PC-3 (cell line): ENCODE measurements at places on chromosomes 6 and 20. TPM values are rescaled to one million over a fixed set of nuclear protein-coding genes. Genes with fewer than 3 reads are reported as not detected.

DNA sequence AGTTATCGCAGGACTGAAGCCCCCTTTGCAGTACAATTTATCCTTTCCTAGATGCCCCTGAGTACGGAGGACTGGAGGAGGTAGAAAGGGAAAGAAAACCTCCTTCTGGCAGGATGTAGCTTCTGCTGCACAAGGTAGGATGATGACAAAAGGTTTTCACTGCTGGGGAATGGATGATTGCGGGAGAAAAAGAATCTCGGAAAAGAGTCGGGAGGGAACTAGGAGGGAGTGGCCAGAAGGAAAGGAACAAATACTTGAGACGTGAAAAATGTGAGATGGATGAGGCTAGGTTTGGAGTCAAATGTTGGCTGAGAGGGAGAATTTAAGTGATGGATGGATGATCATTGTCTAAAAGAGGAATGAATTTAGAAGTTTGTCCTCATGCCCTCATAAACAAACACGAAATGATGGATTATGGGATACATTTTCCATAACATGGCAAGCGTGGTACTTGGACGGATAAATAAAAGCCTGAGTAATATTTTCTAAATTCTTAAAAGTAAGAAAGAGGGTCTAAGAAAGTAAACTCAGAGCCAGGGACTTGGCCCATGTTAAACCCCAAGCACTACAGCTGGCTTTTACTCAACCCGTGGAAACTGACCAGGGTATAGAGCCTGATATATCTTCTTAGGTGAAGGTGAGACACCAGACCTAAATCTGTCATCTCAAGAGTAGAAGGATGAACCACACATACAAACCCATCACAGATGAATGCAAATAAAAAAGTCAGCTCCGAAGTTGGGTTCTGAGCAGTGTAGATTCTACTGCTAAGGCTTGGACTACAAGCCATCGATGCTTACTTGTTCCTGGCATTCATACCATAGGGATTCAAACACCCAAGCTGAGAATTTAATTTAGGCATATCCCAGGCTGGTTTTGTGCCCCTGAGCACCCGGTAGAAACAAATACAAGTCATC is 72.4 kb downstream of the HFE start:
- peaks cover 21% of the 10 kb centered on the region for H3K4me1 ChIP-seq
- DNase-seq, result peak; percentile 49
- H3K36me3 ChIP-seq, result peaks cover 9% of the 10 kb centered on the region; the same call in 1 of the 2 replicates
- no peaks in the 10 kb centered on the region for H3K27me3 ChIP-seq

DNA sequence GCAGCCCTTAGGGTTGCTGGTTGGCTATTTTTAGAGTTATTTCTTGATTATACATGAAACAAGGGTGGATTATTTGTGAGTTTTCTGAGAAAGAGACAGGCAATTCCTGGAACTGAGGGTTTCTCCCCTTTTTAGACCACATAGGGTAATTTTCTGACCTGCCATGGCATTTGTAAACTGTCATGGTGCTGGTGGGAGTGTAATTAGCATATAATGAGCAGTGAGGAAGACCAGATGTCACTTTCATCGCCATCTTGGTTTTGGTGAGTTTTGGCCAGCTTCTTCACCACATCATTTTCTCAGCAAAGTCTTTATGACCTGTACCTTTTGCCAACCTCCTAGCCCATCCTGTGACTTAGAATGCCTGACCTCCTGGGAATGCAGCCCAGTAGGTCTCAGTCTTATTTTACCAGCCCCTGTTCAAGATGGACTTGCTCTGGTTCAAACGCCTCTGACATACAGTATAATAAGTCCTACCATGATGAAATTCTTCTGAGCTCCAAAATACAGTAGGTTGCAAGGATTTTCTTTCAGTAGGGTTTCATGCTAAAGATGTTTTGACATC is 117.1 kb downstream of the ISM1 start:
- DNase-seq, result no peak
- no peaks in the 10 kb centered on the region for H3K36me3 ChIP-seq
- H3K4me1 ChIP-seq, result peaks cover 8% of the 10 kb centered on the region; the same call in 1 of the 2 replicates

GRCh38 chr6:129281168-129281796 is 398.3 kb downstream of the LAMA2 start:
- H3K27ac ChIP-seq, result no peak overlapping the region
- no peaks in the 10 kb centered on the region for H3K27me3 ChIP-seq
- no peak overlapping the region for H3K4me3 ChIP-seq
- H3K4me1 ChIP-seq, result no peaks in the 10 kb centered on the region
- H3K36me3 ChIP-seq, result no peaks in the 10 kb centered on the region
- no peak for DNase-seq

DNA sequence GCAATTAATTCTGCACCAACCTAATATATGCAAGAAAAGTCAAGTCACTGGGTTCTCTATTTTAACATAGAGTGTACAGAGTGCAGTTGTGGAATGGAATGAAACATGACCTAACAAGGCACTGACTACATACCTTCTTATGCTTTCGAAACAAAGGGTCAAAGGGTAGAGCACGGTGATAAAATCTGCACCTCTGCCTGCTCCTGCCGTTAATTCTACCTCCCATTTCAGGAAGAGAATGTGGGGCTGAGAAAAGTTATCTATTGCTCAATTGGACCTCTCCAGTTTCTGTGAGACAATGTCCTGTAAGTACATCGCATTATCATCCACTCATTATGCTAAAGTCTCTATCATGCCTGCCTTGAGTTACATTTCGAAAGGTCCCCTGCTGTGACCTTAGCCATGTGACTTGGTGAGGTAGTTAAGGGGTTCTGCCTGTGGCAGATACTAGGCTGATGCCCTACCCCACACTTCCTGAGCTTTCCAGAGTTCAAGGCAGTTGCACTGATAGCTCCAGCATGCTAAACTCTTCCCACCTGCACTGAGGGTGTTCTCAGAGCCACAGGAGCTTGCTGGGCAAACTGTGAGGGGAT is 14.0 kb upstream of the MOCS1 start:
- no peak for DNase-seq
- H3K27ac ChIP-seq, result no peak overlapping the region
- H3K36me3 ChIP-seq, result no peaks in the 10 kb centered on the region
- no peaks in the 10 kb centered on the region for H3K4me1 ChIP-seq

- DNase-seq, result no peak
- peaks cover 17% of the 10 kb centered on the region for H3K36me3 ChIP-seq
- H3K27me3 ChIP-seq, result no peaks in the 10 kb centered on the region
Observed at GRCh38 chr6:170553534-170554012, 466 bp upstream of the PSMB1 start.

DNA sequence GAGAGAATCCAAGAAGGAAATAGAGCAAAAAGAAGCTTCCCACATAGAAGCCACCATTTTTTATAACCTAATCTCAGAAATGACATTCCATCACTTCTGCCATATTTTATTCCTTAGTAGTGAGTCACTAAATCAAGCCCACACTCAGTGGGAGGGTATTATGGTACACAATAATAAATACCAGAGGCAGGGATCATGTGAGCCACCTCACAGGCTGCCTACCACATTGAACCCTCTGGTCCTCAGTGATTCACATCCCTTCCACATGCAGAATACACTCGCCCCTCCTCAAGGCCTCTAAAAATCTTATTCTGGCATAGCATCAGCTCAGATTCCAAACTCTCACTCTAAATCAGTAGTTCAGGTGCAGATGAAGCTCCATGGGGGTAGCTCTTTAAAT is 49.4 kb downstream of the TMC2 start:
- H3K27ac ChIP-seq, result no peak overlapping the region
- DNase-seq, result peak; percentile 69
- no peak overlapping the region for H3K4me3 ChIP-seq
- peaks cover 10% of the 10 kb centered on the region; the same call in 1 of the 2 replicates for H3K27me3 ChIP-seq

DNA sequence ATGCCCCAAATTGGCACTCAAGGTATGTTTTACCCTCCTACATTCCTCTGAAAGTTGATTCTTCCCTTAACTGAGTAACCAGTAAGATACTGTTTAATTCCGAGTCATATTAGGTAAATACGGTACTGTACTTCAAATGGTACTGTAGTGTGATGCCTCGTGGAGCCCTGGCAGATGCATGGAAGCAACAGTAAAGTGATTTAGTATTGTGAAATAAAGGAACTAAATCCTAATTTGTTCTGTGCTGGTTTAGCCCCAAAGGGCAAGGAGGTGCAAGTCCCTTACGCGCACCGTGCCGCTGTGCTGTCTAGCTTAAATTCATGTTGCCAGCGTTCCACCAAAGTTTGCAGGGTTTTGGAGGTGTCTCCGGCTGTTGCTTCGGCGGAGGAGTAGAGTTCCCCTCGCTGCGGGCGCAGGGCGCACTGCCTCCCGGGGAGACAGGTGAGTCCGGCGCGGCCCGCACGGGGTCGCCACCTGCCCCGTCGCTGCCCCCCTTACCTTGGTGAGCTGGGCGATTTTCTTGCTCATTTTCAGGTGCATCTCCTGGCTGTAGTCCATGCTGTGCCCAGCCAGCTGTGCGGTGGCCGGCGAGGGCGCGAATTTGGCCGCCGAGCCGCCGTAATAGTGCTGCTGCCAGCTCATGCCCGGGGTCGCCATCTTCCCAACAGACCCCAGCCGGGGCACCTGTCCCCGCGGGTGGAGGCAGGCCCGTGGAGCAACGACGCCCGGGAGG is 655 bp downstream of the FAM184A start:
- peak overlapping the region; percentile 82 for H3K4me3 ChIP-seq
- H3K4me1 ChIP-seq, result peaks cover 12% of the 10 kb centered on the region; the same call in 1 of the 2 replicates
- no peaks in the 10 kb centered on the region for H3K36me3 ChIP-seq
- H3K27ac ChIP-seq, result no peak overlapping the region
- DNase-seq, result peak; percentile 67

DNA sequence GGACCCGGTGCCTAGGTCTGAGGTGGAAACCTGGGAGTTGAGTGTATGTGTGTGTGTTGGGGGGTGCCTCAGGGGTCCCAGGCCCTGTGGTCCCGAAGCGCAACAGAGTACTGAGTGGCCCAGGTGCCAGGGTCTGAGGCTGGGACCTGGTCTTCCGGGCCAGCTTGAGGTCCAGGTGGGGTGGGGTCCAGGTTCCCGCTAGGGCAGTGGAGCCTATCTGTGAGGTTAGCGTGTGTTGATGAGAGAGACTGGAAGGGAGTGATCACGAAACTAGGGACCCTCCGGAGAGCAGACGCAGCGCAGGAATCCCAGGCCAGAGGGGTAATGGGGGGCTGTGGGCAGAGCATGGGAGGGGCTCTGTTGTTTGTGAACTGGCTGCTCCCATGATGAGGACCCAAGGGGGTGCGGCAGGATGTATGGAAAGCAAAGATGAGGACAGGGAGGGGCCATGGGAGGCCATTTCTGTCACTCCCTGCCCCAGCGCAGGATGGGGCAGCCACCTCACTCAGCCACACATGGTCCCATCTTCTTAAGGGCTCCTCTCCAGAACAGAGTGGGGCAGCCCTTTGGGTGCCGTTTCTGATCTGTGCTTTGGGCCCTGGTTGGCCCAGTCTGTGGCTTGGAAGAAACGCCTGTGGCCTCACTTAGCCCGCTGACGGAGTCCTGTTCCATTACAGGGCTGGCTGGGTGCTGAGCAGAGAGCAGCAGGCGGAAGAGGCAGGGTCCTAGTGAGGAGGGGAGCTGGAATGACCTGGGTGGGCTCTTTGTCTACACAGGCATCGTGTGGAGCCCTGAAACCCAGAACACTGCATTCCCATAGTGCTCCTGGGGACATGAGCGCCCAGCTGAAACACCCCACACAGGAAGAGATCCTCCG is 872 bp downstream of the HSPA12B start:
- no peak for DNase-seq
- no peak overlapping the region for H3K27ac ChIP-seq
- no peaks in the 10 kb centered on the region for H3K27me3 ChIP-seq
- H3K36me3 ChIP-seq, result no peaks in the 10 kb centered on the region
- no peak overlapping the region for H3K4me3 ChIP-seq
- H3K4me1 ChIP-seq, result peaks cover 8% of the 10 kb centered on the region

- peaks cover 16% of the 10 kb centered on the region for H3K27me3 ChIP-seq
- no peak overlapping the region for H3K4me3 ChIP-seq
- H3K27ac ChIP-seq, result no peak overlapping the region
- H3K36me3 ChIP-seq, result peaks cover 4% of the 10 kb centered on the region; the same call in 1 of the 2 replicates
Observed at GRCh38 chr20:43911066-43911465, 3.6 kb upstream of the TOX2 start.

THBS2 gene
- total RNA-seq, result 0.52 TPM in 1 of 2 replicates, not detected in the other
